ENCODE measurements at places on chromosomes 1 and 21.

DNA sequence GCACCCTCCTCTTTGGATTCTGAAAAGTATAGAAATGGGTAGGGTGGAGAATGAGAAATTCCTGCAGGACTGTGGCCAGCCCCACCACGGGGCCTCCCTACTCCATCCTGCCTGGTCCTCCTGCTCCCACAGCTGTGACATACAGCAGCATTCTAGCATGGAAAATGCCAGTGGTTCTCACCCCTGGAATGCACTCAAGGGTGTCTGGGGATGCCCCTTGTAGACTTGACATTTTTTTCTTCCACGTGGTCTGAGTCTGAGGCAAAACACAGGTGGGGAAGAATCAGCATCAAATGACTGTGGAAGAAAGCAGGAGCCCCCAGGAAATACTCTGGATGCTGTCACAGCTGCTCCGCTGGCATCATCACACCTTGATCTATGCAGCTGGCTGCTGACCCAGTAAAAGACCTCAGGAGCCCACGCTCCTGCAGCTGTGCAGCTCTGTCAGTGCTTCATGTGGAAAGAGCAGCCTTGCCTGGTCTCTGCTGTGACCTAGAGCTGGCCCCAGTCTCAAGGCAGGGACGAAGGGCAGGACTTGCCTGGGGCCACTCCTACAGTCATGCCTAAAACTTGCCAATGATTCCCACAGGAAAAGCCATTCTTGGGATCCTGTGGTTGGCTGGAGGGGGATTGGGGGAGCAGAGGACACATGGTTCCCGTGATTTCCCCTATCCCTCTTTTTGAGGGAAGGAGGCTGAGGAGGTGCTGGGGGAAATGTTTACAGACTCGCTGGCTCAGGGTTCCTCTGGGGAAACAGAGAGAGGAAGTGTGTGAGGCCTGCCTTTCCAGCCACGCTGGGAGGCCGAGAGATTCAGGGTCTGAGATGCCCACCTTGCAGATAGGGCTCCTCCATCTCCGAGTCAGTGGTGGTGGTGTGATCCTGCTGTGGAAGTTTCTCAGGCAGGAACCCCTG, 10.8 kb upstream of the A3GALT2 start:
- no peak for DNase-seq

GRCh38 chr1:9182784-9183257, 51.8 kb upstream of the H6PD start:
- DNase-seq, result no peak

- no peak for DNase-seq
Observed at GRCh38 chr1:85417017-85417416, 47.9 kb downstream of the DDAH1 start.

GRCh38 chr1:10651389-10651766, 145.1 kb downstream of the CASZ1 start:
- no peak for DNase-seq

- DNase-seq, result no peak
Observed at GRCh38 chr1:112318698-112319370, 77.2 kb upstream of the CTTNBP2NL start.

GRCh38 chr1:4422504-4423289, 231.7 kb upstream of the AJAP1 start:
- no peak for DNase-seq

DNA sequence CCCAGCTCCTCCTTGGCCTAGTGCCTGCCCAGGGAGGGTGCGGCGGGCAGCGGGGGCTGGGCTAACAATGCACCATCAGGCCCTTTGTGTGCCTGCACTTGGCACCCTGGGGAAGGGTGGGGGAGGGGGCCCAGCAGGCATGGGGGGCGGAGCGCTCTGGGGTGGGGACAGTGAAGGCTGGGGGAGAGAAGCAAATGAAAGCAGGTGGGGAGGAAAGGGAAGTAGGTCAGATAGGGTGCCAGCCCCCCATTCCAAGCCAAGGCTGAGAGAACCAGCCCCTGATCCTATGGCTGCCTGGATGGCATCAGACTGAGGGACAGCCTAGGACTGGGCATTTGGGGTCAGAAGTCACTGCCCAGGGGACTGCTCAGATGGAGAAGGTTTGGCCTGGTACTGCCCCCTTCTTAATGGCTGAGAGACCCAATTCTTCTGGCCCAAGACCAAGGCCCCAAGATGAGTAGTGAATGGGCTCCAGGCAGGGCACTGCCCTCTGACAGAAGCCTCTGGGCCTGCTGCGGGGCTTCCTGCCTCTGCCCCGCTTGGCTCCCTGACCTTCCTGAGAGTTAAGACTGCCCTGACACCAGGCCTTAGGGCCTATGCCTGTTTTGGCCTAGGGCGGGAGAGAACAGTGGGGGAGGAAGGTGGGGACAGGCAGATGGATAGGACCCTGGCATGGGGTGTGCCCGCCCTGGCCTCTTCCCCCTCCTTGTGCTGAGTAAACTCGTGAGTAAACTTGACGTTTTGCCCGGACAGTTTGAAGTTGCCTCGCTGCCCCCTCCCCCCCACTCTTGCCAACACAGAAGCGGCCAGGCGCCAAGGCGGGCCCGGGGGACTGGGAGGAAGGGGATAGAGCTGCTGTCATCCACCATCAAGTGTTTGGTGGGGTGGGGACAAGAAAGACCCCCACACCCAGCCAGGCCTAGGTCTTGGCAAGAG, 2.7 kb downstream of the ZBTB7B start:
- no peak for DNase-seq

- no peak for DNase-seq
Observed at GRCh38 chr21:26599261-26599660, 26.2 kb upstream of the CYYR1 start.

DNA sequence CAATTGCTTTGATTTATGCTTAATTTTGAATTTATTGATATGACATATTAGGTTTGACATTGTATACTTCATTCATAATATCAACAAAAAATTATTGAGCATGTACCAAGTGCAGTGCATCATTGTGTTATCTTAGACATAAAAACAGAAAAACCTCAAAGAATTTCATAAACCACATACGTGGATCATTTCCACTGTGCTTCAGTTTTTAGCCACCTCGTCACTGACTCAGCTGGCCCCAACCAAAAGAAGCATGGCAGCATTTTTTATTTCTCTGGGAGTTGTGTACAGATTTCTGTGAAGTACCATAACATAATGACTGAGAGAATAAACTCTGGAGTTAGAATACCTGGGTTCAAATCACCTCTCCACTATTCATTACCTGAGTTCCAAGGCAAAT, 95.6 kb upstream of the C1orf87 start:
- no peak for DNase-seq

DNA sequence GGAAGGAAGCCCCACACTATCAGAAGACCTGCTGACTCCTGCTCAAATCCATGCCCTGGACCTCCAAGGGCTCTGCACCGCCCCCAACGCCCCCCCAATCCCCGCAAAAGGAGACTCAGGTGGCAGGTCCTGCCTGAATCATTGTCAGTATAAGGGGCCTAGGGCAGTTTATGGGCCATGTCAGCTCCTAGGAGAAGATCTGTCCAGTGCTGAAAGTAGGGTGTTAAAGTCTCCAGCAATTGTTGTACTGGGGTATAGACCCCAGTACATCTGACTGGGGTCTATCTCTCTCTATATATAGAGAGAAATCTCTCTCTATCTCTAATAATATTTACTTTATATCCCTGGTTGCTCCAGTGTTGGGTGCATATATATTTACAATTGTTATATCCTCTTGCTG, 12.1 kb upstream of the OLIG2 start:
- no peak for DNase-seq

GRCh38 chr1:13435458-13435857, 25.2 kb downstream of the PRAMEF20 start:
- DNase-seq, result no peak

GRCh38 chr1:99650773-99651437, 5.0 kb downstream of the PALMD start:
- DNase-seq, result no peak

GRCh38 chr1:232835166-232835565, 29.9 kb downstream of the MAP10 start:
- no peak for DNase-seq

GRCh38 chr1:209845408-209845725, 17.6 kb downstream of the UTP25 start:
- DNase-seq, result no peak

DNA sequence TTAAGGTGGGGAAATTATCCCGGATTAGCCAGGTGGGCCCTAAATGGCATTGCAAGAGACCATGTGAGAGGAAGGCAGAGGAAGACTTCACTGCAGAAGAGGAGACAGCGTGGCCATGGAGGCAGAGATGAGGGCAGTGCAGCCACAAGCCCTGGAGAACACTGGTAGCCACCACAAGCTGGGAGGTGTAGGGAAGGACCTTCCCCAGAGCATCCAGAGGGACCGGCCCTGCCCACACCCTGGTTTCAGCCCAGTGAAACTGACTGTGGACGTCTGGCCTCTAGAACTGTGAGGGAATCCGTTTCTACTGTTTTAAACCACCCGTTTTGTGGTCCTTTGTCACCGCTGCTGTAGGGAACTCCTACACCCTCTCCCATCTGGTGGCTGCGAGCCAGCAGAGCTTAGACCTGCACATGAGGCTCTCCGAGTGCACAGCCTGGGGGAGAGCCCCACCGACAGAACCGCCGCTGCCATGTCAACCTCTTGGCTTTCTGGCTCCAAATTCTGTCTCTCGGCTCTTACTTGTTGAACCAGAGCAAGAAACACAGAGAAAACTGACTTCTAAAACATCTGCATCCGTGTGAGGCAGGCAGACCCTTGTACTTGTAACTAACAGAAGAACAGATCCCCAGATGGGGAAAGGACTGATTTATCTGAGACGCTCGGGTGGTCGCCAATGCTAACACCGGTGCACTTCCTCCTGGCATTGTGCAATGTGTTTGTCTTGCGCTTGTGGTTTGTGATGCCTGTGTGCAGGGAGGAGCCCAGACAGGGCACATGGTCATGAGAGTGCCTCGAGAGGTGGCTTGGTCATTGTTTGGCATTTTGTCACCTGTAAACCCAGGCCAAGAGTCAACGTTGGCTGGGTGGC, 90.8 kb upstream of the TMPRSS2 start:
- no peak for DNase-seq

- DNase-seq, result no peak
Observed at GRCh38 chr1:7587773-7588456, 183.2 kb upstream of the VAMP3 start.

DNA sequence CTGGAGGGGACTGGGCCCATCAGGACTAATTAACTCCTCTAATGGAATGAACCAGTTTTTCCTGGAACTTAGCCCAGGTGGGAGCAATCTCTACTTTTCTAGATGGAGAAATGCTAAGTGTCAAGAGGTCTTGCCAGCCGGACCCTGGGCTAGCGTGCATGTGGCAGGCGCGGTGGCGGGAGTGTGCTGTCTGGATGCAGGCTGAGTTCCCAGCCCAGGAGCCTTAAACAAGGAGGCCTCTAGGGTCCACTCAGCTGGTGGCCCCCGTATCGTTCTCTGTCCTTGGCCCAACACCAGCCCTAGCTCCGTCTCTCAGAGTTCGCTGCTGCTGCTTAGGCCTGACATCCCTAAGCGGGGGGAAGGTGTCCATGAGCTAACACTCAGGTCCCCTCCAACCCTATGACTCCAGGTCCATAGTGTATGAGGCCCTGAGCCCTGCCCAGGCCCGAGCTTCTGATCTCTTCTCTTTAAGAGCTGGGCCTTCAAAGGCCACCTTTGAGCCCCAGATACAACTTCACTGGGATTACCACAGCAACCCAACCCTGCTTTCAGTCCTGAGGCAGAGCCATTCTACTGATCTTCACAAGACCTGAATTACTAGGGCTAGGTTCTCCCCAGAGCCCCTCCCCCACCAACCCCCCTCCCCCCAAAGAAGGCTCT, 3.7 kb upstream of the KCNC4 start:
- no peak for DNase-seq

GRCh38 chr1:84344286-84344685, 42.8 kb downstream of the SAMD13 start:
- DNase-seq, result no peak

DNA sequence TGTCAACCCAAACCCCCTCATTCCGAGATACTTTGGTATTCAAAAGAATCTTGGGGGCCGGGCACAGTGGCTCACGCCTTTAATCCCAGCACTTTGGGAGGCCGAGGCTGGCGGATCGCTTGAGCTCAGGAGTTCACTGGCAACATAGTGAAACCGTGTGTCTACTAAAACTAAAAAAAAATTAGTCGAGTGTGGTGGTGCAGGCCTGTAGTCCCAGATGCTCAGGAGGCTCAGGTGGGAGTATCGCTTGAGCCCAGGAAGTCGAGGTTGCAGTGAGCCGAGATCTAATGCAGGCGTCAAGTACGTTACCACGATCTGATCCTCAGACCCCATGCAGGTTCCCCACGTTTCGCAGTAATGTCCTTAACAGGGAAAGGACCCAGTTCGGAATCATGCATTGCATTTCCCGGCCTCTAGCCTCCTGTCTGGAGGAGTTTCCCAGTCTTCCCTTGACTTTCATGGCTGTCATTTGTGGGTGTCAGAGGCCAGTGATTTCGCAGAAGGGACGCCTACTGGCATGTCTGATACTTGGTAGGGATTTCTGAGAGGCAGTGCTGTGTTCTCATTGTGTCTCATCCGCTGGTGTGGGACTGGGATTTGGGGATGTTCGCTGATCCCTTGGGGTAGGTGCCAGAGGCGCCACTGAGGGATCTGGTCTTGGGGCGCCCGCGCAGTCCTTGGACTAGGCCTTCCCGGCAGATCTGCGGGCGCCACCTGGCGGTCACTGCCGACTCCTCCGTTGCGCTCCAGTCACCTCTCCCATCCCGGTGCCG, 39.3 kb upstream of the HMGN1 start:
- peak; percentile 85 for DNase-seq

GRCh38 chr1:202289009-202289408, 52.7 kb downstream of the UBE2T start:
- DNase-seq, result no peak

GRCh38 chr1:66695116-66695515, 57.1 kb upstream of the DYNLT5 start:
- DNase-seq, result no peak

DNA sequence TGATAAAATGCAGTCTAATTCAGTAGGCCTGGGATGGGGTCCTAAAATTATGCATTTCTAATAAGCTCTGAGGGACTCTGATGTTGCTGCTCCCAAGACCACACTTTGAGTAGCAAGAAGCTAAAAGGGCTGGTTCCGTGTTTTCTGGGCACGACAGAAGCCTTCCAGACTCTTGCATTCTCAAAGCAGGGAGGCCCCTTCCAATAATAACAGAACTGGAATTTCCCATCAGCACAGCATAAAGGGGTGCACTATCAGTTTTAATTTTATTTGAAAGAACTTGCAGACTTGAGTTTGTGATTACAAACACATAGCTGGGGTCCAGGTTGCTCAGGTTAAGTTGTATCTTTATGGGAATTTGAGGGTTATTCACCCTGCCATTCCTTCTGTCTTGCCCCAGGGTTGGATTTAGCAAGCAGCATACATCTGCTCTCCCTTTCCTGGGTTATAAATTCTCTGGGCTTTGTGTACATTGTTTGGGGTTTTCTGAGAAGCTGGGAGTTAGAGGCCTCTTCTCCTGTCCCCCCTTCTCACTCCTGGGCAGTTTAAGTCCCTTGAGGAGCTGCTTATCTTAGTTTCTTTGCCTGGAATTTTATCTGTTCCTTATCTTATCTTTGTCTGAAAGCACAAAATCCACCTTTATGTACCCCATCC, 94.2 kb upstream of the SLC2A1 start:
- no peak for DNase-seq

GRCh38 chr1:5029136-5029535, 374.7 kb downstream of the AJAP1 start:
- DNase-seq, result no peak

GRCh38 chr1:154342132-154342531, 16.8 kb downstream of the ATP8B2 start:
- DNase-seq, result peak; percentile 37

- no peak for DNase-seq
Observed at GRCh38 chr1:9361630-9362260, 69.1 kb downstream of the SPSB1 start.
